Peyer's patch (tissue), 4 donors: ENCODE measurements at places on chromosomes 16 and 17.

DNA sequence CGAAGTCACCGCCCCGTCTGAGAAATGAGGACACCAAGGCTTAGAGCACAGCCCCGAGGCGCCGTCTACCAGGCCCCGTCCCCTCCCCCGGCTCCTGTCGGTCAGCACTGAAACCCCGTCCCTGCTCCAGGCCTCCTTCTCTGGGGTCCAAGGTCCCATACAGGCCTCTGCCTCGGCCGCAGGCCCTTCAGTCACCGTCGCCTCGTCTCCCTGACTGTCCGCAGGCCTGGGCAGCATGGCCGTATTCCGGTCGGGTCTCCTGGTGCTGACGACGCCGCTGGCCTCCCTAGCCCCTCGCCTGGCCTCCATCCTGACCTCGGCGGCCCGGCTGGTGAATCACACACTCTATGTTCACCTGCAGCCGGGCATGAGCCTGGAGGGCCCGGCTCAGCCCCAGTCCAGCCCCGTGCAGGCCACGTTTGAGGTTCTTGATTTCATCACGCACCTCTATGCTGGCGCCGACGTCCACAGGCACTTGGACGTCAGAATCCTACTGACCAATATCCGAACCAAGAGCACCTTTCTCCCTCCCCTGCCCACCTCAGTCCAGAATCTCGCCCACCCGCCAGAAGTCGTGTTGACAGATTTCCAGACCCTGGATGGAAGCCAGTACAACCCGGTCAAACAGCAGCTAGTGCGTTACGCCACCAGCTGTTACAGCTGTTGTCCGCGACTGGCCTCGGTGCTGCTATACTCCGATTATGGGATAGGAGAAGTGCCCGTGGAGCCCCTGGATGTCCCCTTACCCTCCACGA, 617 bp downstream of the COASY start:
- H3K4me3 ChIP-seq: peak overlapping the region; percentile 86
- no peak for DNase-seq
- H3K4me1 ChIP-seq: peaks cover 26% of the 10 kb centered on the region
- H3K36me3 ChIP-seq: no peaks in the 10 kb centered on the region
- H3K27ac ChIP-seq: peak overlapping the region; percentile 80

DNA sequence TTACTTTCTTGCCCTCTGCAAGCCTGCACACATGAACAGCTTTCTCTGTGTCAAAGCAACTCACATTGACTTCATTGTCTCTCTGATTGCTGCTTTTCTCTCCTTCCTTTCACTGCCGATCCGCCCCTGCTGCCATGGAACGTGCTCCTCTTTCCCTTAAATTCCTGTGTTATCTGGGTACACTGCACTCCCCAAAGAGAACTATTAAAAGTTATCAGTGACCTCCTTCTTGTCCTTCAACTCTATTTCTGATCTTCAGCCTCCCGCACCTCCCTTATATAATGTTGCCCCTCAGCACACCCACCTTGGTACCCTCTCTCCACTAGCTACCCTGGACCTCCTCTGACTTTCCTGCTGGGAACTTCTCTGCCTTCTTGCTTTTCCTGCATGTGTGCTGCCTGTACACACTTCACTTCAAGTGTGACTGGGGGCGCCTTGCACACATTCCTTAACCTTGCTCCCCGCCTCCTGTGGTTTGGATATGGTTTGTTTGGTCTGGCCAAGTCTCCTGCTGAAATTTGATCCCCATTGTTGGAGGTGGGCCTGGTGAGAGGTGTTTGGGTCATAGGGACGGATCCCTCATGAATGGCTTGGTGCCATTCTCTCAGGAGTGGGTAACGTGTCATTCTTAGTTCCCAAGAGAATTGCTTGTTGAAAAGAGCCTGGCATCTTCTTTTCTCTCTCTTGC, 26.7 kb upstream of the PMP22 start:
- no peaks in the 10 kb centered on the region for H3K4me1 ChIP-seq
- H3K27ac ChIP-seq: no peak overlapping the region
- no peaks in the 10 kb centered on the region for H3K36me3 ChIP-seq
- no peaks in the 10 kb centered on the region for H3K27me3 ChIP-seq

- peak; percentile 71 for DNase-seq
- H3K27ac ChIP-seq: peak overlapping the region; percentile 83
- peaks cover 15% of the 10 kb centered on the region for H3K4me1 ChIP-seq
These were observed 28.1 kb downstream of the SRL start for GRCh38 chr16:4213737-4214136.

- H3K36me3 ChIP-seq: no peaks in the 10 kb centered on the region
- H3K27ac ChIP-seq: no peak overlapping the region
- H3K27me3 ChIP-seq: no peaks in the 10 kb centered on the region
- no peaks in the 10 kb centered on the region for H3K4me1 ChIP-seq
- H3K4me3 ChIP-seq: no peak overlapping the region
These were observed 12.0 kb downstream of the SRCAP start for GRCh38 chr16:30710971-30711370.

- no peaks in the 10 kb centered on the region for H3K4me1 ChIP-seq
- DNase-seq: no peak
- H3K36me3 ChIP-seq: no peaks in the 10 kb centered on the region
- no peak overlapping the region for H3K27ac ChIP-seq
- no peaks in the 10 kb centered on the region for H3K27me3 ChIP-seq
- no peak overlapping the region for H3K4me3 ChIP-seq
These were observed 16.1 kb upstream of the ZNF469 start for GRCh38 chr16:88366704-88367047.

DNA sequence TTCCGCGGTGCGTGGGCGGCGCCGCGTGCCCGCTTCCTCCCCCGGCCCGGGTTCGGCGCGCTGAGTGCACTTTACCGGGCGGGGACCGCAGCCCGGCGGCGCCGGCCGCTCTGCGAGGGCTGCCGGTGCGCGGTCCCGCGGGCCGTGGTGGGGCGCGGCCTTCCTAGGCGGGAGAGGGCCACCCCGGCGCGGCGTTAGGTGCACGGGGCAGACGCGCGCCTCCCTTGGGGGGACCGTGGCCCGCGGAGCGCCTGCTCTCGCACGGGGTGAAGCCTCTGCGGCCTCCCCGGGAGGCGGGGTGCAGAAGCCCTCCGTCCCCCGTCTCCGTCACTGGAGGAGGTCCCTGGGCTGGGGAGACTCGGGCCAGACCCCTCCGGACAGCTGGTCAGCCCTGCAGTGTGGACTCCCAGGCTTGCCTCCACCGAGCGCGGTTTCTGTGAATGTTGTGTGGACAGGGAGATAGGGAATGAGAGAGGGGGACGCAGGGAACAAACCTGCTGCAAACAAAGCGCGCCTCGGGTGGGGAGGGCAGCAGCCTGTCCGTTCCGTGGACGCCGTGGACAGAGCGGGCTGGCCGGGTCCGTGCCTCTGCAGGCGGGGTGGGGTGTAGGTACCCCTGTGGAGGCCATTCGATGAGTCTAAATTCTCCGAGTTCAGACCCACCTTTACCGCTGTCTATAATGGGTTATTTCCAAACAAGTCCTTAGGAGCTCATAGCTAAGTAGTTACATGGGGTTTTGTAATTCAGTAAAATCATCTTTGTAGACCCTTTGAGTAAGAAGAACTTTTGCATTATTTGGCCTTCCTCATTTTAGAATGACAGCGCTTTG, 721 bp downstream of the TBCD start:
- H3K36me3 ChIP-seq: no peaks in the 10 kb centered on the region
- H3K4me1 ChIP-seq: no peaks in the 10 kb centered on the region
- H3K27ac ChIP-seq: peak overlapping the region; percentile 90
- no peaks in the 10 kb centered on the region for H3K27me3 ChIP-seq
- DNase-seq: no peak

GRCh38 chr17:67902511-67903231, 77.4 kb downstream of the BPTF start:
- no peaks in the 10 kb centered on the region for H3K4me1 ChIP-seq
- peaks cover 91% of the 10 kb centered on the region for H3K36me3 ChIP-seq
- no peaks in the 10 kb centered on the region for H3K27me3 ChIP-seq
- no peak overlapping the region for H3K4me3 ChIP-seq
- no peak overlapping the region for H3K27ac ChIP-seq

- peaks cover 4% of the 10 kb centered on the region for H3K4me1 ChIP-seq
- no peak overlapping the region for H3K4me3 ChIP-seq
- no peaks in the 10 kb centered on the region for H3K36me3 ChIP-seq
- DNase-seq: no peak
- no peaks in the 10 kb centered on the region for H3K27me3 ChIP-seq
- no peak overlapping the region for H3K27ac ChIP-seq
These were observed 957 bp downstream of the MYL4 start for GRCh38 chr17:47210105-47210504.

GRCh38 chr17:48527547-48527932, 3.3 kb downstream of the HOXB1 start:
- H3K4me1 ChIP-seq: no peaks in the 10 kb centered on the region
- DNase-seq: peak; percentile 40
- H3K36me3 ChIP-seq: no peaks in the 10 kb centered on the region

DNA sequence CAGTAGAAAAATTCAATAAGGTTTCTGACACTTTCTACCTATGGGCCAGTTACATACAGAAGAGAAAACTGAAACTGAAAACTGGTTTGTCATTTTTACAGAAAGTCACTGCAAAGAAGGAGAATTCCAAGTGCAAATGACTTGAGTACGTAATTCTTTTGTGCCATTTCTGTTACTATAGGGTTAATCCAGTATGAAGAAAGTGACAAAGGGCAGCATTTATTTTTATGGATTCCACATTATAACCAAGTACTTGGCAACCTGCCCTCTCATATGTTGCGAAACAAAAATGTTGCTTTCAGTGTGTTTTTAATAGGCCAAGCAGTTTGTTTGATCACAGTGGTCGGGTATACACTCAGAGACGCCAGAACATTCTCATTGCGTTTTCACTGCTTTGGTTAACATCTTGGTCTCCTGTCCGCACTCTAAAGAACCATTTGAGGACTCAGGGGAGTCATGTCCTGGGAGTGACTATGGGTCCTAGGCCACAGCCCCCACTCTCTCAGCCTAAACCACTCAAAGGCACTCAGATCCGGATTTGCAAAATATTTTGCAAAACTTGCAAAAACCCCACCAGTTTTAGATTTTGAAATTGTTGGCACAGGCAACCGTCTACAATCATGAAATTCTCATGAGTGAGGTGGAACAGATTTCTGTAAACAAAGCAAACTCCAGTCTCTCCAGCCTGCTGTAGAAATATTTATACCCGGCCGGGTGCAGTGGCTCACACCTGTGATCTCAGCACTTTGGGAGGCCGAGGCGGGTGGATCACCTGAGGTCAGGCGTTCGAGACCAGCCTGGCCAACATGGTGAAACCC, 15.4 kb upstream of the HELZ start:
- H3K27ac ChIP-seq: peak overlapping the region; percentile 59
- H3K4me1 ChIP-seq: peaks cover 18% of the 10 kb centered on the region
- H3K4me3 ChIP-seq: no peak overlapping the region
- H3K36me3 ChIP-seq: no peaks in the 10 kb centered on the region
- no peak for DNase-seq
- H3K27me3 ChIP-seq: no peaks in the 10 kb centered on the region
